ENCODE measurements at places on chromosomes 5 and 9.

DNA sequence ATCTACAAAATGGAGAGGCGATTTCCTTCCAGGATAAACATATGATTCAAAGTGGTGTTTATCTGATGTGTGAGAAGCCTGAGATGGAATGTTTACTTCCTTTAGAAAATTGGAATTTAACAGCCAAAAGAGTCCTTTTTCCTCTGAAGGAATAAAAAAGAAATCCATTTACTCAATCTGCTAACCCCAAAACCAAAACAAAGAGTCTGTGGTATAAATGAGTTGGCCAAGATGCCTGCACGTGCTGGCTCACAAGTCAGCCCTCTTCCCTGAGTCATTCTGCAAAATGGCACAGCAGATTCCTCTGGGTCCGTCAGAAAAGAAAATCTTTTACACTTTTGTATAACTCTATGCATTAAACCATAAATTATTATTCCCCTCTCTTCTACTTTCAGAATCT lies 60.8 kb downstream of the EBF1 start:
- DNase-seq = peak; percentile 18

DNA sequence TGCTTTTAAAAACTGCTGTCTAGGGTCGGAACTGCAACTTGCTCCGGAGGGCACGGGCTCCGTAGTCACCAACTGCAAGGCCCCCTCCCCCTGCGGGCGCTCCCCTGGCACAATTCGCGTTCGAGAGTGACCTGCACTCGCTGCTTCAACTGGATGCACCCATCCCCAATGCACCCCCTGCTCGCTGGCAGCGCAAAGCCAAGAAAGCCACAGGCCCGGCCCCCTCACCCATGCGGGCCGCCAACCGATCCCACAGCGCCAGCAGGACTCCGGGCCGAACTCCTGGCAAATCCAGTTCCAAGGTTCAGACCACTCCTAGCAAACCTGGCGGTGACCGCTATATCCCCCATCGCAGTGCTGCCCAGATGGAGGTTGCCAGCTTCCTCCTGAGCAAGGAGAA lies 64.2 kb upstream of the GAS1 start:
- DNase-seq = no peak

GRCh38 chr5:143040622-143041021 lies 270.4 kb downstream of the ARHGAP26 start:
- DNase-seq = no peak

GRCh38 chr9:112380102-112380824 lies at the start of gene HSDL2:
Gene HSDL2, plus strand, starts transcription at chr9:112380108. Its CDS starts 56 bp downstream, at chr9:112380164.
- DNase-seq = peak; percentile 65

DNA sequence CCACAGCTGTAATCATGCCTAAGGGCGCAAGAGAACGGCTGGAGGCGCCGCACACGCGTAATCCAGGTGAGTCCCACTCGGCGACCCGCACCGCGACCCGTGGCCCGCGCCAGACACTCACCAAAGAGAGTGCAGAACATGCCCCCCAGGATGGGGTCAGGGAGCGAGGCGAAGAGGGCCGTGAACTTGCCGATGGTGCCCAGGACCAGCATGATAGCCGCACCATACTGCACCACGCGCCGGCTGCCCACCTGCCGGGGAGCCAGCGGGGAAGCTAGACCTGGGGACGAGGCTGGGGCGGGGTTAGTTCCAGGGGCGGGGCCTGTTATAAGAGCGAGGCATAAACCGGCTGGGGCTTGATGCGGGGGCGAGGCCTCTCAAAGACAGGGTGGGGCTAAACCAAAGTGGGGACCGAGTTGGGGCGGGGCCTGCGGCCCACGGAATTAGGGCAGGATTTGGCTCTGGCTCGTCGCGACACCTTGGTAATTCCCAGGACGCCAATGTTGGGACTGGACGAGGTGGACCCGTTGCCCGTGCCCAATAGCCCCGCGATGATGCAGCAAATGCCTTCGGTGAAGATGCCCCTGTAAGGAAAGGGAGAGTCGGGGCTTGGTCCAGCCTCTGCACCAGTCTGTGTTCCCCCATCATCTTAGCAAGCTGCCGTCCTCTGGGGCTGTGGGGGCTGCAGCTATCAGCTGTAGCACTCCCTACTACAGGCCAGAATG lies 4.8 kb downstream of the SLC23A1 start:
- no peak for DNase-seq

DNA sequence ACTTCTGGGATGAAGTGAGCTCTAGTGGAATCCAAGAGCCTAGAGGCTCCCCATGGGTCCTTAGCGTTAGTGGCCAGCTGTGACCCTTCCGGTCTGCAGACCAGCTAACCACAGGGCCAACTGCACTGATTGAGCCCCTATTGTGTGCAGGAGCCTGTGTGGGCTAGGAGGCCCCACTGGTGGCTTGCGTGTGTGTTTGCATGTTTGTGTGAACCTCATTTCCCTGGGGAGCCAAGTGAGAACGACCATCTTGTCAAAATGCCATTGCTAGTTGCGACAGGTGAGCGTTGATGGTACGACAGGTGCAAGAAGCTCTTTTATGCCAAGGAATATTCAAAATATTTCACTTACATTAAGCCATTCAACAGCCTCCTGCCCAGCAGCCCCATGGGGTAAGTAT lies 44.1 kb upstream of the ANKRD33B start:
- no peak for DNase-seq

GRCh38 chr5:6557807-6558575 lies 74.9 kb downstream of the NSUN2 start:
- DNase-seq = no peak

Data from hematopoietic multipotent progenitor cell treated with erythropoietin and hydrocortisone succinate and interleukin-3 and kit ligand, for 4 days (in vitro differentiated cells).